Suprapubic skin (tissue), 4 donors: ENCODE measurements at places on chromosomes 13 and 19. TPM values are rescaled to one million over a fixed set of nuclear protein-coding genes. Genes with fewer than 3 reads are reported as not detected.
A peak's percentile ranks its signal among the peaks of the same experiment; 100 is the strongest.

DNA sequence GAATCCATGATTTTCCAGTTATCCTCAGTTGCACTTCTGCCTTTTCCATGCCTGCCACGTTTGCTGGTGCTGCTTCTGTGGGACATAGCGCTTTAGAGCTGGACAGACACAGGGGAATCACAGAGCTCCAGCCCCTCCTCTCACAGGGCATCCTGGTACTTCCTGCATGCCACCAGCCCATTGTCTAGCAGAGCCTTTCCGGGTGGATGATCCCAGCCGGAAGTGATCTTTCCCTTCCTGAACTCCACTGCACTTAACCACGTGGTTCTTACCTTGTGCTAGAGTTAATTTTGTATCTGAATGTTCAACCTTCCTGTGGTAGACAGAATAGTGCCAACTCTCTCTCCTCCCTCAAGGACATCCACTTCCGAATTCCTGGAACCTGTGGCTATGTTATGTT is 12.6 kb upstream of the OLFM4 start:
- H3K27ac ChIP-seq: no peak overlapping the region
- no peaks in the 10 kb centered on the region for H3K27me3 ChIP-seq
- H3K36me3 ChIP-seq: no peaks in the 10 kb centered on the region

- H3K27ac ChIP-seq: no peak overlapping the region
- no peak overlapping the region for H3K4me3 ChIP-seq
- DNase-seq: no peak
Measured at GRCh38 chr19:37954421-37954874, 47.4 kb downstream of the SIPA1L3 start.

- peak within 1 kb of the TSS; percentile 90 for H3K27ac ChIP-seq
- H3K4me3 ChIP-seq: peak within 1 kb of the TSS; percentile 68
- H3K4me1 ChIP-seq: peaks cover 20% of the 10 kb centered on the region
- peaks cover 31% of the 10 kb centered on the region for H3K36me3 ChIP-seq
- no peak for DNase-seq
Measured at GRCh38 chr19:15107061-15108010, at the start of gene SYDE1. Gene SYDE1, plus strand, starts transcription at chr19:15107401. Its CDS starts 33 bp downstream, at chr19:15107434.

GRCh38 chr13:66558506-66558905 is 671.6 kb downstream of the PCDH9 start:
- DNase-seq: no peak
- no peaks in the 10 kb centered on the region for H3K36me3 ChIP-seq
- H3K4me1 ChIP-seq: no peaks in the 10 kb centered on the region
- no peak overlapping the region for H3K27ac ChIP-seq
- H3K27me3 ChIP-seq: no peaks in the 10 kb centered on the region
- no peak overlapping the region for H3K4me3 ChIP-seq

- no peak for DNase-seq
- no peaks in the 10 kb centered on the region for H3K36me3 ChIP-seq
- no peaks in the 10 kb centered on the region for H3K27me3 ChIP-seq
Measured at GRCh38 chr13:42331009-42331408, 59.1 kb downstream of the AKAP11 start.

LGALS14 gene
- not detected for total RNA-seq

- no peaks in the 10 kb centered on the region for H3K36me3 ChIP-seq
- H3K4me1 ChIP-seq: peaks cover under 1% of the 10 kb centered on the region
- H3K27me3 ChIP-seq: no peaks in the 10 kb centered on the region
- H3K27ac ChIP-seq: no peak overlapping the region
Measured at GRCh38 chr13:76019421-76020044, 383.4 kb downstream of the LMO7 start.

- H3K4me1 ChIP-seq: peaks cover 28% of the 10 kb centered on the region
- H3K4me3 ChIP-seq: peak overlapping the region; percentile 83
- H3K27ac ChIP-seq: no peak overlapping the region
- no peak for DNase-seq
Measured at GRCh38 chr19:35155441-35155840, 906 bp downstream of the FXYD5 start.

ZSWIM4 gene
- total RNA-seq: 11.4 TPM

- no peaks in the 10 kb centered on the region for H3K36me3 ChIP-seq
- DNase-seq: no peak
- no peaks in the 10 kb centered on the region for H3K4me1 ChIP-seq
- no peak overlapping the region for H3K27ac ChIP-seq
Measured at GRCh38 chr13:53501387-53501786, 472.8 kb downstream of the OLFM4 start.

PRR12 gene
- total RNA-seq: 24.6 TPM

- H3K4me1 ChIP-seq: peaks cover 16% of the 10 kb centered on the region
- no peak overlapping the region for H3K27ac ChIP-seq
- H3K4me3 ChIP-seq: no peak overlapping the region
Measured at GRCh38 chr19:2733930-2734588, 5.8 kb downstream of the SLC39A3 start.

GRCh38 chr13:58500938-58501337 is 869.4 kb downstream of the PCDH17 start:
- no peaks in the 10 kb centered on the region for H3K36me3 ChIP-seq
- H3K4me1 ChIP-seq: no peaks in the 10 kb centered on the region
- no peak overlapping the region for H3K4me3 ChIP-seq
- no peak overlapping the region for H3K27ac ChIP-seq
- DNase-seq: no peak
- H3K27me3 ChIP-seq: no peaks in the 10 kb centered on the region

DNA sequence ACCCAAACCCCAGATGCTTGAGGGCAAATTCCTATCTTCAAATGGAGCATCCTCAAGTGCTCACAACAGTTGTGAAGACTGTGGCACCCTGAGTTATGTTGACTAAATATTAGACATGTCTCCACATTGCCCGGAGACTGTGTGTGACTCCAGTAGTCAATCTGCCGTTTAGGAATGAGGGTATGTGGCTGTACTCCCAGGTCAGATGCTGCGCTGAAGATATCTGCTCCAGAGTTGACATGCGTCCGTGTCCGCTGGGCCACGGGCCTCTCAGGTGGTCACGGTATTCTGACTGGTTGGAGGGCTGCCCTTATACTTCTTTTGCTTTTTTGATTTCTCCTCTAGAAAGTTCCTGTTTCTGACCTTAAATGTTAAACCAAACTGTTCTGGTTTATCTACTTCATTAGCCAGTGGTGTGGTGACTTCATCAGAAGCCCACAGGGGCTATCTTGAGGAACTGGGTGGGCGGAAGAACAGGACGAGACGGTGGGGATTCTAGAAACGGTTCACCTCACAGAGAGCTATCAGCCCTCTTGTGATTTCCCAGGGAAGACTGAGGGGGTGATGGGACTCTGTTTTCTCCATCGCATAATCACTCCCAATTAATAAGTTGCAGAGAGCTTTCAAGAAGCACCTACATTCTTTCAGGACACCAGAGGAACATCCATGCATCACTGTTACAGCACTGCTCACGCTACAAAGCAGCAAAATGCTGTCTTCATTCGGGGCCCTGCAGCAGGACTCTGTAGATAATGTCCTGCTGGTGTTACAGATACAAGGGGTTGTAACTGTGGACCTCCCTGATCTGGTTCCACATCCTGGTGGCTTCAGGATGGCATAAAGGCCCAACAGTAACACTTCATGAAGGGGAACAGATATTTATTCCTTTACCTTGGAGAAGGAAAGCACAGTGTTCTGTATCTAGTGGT is 1.3 kb upstream of the LCP1 start:
- H3K4me1 ChIP-seq: no peaks in the 10 kb centered on the region
- no peak overlapping the region for H3K27ac ChIP-seq
- no peak overlapping the region for H3K4me3 ChIP-seq
- DNase-seq: no peak

DNA sequence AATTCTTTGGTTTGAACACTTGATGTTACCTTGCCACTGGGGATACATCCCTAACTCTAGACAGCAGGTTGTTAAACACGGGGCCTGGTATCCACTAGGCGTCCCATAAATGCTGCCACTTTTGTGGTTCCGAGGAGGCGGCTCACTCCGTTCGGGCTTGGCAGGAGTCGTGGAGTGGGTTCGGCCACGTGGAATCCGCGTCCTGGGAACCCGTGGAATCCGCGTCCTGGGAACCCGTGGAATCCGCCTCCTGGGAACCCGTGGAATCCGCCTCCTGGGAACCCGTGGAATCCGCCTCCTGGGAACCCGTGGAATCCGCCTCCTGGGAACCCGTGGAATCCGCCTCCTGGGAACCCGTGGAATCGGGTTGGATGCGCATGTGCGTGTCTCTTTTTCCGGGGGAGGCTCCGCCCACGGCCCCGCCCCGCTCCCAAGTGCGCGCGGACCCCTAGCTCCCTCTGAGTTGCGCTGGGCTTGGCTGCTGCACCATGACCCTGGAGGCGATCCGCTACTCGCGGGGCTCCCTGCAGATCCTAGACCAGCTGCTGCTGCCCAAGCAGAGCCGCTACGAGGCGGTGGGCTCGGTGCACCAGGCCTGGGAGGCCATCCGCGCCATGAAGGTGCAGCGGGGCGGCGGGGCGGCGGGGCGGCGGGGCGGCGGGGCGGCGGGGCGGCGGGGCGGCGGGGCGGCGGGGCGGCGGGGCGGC is at the start of gene MRI1:
Gene MRI1, plus strand, starts transcription at position 422 of the 707 bp plus-strand sequence. Its CDS starts 67 bp downstream, at position 489.
- H3K4me3 ChIP-seq: peak within 1 kb of the TSS; percentile 64
- peaks cover 17% of the 10 kb centered on the region for H3K4me1 ChIP-seq
- peak; percentile 89 for DNase-seq
- H3K36me3 ChIP-seq: peaks cover 54% of the 10 kb centered on the region
- H3K27me3 ChIP-seq: no peaks in the 10 kb centered on the region

HIF3A gene
- 30.0 TPM for total RNA-seq
